Heart right ventricle (tissue), 16 donors: ENCODE measurements at places on chromosomes 2 and 18. TPM values are rescaled to one million over a fixed set of nuclear protein-coding genes. Genes with fewer than 3 reads are reported as not detected.

- H3K36me3 ChIP-seq = no peaks in the 10 kb centered on the region
- H3K4me3 ChIP-seq = no peak overlapping the region
- H3K27me3 ChIP-seq = no peaks in the 10 kb centered on the region
- DNase-seq = no peak
- H3K4me1 ChIP-seq = no peaks in the 10 kb centered on the region
Measured at GRCh38 chr2:223076573-223076972, 24.6 kb downstream of the KCNE4 start.

GRCh38 chr2:780002-780401 is 102.8 kb upstream of the TMEM18 start:
- H3K27ac ChIP-seq = no peak overlapping the region
- no peaks in the 10 kb centered on the region for H3K27me3 ChIP-seq
- DNase-seq = no peak
- no peaks in the 10 kb centered on the region for H3K36me3 ChIP-seq
- H3K4me1 ChIP-seq = no peaks in the 10 kb centered on the region

DNA sequence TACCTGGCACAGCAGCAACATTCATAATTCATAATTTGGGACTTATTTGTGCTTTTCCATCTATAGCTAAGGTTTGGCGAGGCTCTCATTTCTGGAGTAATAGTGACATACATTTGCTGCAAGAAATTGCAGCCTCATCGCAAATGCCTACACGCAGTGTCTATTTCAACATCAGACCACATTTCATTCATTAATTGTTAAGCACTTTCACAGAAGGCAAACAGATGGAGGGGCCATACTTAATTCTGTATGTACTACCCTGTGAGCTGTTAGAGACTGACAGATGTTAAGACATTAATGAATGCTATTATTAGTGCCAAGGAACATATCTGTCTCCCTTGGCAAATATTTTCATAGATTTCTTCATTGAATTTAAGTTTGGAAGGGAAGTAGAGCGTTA is 125.7 kb downstream of the UXS1 start:
- H3K27ac ChIP-seq = no peak overlapping the region
- peaks cover 18% of the 10 kb centered on the region for H3K27me3 ChIP-seq
- no peak for DNase-seq
- H3K4me1 ChIP-seq = peaks cover 20% of the 10 kb centered on the region
- no peak overlapping the region for H3K4me3 ChIP-seq
- no peaks in the 10 kb centered on the region for H3K36me3 ChIP-seq

DNA sequence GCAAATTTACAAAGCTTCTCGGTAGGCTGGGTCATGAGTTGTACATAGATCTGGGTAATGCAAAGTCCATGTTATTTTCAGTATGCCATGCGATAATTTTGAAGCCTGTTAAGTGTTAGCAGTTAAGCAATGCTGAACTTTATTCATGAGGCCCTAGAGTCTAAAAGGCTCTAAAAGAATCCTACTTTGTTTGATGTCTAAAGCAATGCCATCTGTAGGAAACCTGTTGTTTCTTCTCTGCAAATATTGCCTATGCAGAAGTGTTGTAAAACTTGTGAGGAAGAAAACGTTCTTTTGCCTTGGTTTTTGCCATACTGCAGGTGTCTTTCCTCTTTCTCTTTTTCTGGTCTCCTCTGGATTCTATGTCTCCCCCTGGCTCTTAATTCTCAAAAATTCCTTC is 9.1 kb downstream of the ARHGAP15 start:
- no peak overlapping the region for H3K4me3 ChIP-seq
- no peaks in the 10 kb centered on the region for H3K4me1 ChIP-seq
- no peak overlapping the region for H3K27ac ChIP-seq
- H3K36me3 ChIP-seq = no peaks in the 10 kb centered on the region
- no peak for DNase-seq
- no peaks in the 10 kb centered on the region for H3K27me3 ChIP-seq

The REG3G gene
- total RNA-seq = not detected

The ABCB11 gene
- total RNA-seq = 0.06 TPM
